ENCODE measurements at places on chromosomes 13 and 19.

DNA sequence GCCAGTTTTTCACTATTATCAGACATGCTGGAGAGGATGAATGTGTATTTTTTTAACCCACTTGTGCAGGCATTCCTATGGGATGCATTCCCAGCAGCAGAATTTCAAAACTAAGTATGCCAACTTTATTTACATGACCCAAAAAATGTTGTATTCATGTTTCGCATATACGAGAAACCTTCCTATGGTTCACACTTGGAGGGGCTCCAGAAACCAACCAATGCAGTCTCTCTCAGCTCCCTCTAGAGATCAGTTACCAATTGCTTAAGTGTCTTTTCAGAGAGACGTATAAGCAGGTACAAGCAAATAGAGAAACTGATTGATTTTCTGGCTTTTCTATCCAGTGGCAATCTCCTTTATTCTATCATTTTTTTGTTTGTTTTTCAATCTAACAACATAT, 5.5 kb upstream of the PTOV1 start:
- DNase-seq, result no peak

DNA sequence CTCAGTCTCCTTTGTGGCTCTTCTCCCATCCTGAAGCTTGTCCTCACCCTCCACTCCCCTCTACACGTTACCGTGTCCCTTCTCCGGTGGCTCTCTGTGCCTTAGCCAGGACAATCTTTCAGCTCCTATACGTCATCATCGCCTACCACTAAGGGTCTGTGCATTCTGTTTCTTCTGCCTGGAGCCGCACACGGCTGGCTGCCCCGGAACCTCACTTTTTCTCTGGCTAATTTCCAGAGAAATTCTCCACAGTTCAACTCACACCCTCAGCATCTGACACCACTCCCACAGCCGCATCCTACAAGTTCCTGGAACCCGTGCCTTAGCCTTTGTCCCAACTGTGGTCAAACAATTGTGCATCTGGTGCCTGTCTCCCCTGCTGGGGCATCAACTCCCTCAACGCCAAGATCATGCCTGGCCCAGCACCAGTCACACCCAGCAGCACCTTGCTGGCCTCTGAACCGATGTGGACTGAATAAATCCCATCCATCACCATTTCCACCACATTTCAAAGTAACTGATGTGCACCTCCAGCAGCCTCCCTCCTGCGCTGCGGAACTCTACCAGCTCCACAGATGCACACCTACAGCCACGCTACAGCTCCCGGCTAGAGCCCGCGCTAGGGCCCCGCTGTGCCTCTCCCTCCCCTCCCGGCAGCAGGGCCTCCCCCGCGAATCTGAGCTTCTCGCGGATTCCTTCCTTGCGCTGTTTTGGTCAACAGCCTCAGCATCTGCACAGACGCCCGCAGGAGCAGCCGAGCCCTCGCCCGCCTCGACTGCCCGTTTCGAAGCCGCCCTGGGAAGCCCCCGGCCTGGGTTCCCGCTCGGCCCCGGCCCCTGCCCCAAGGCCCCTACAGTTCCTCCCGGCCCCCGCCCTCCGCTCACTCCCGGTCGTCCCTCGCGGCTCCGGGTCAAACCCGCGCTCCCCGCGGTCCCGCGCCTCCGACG, 689 bp downstream of the DCUN1D2 start:
- no peak for DNase-seq

DNA sequence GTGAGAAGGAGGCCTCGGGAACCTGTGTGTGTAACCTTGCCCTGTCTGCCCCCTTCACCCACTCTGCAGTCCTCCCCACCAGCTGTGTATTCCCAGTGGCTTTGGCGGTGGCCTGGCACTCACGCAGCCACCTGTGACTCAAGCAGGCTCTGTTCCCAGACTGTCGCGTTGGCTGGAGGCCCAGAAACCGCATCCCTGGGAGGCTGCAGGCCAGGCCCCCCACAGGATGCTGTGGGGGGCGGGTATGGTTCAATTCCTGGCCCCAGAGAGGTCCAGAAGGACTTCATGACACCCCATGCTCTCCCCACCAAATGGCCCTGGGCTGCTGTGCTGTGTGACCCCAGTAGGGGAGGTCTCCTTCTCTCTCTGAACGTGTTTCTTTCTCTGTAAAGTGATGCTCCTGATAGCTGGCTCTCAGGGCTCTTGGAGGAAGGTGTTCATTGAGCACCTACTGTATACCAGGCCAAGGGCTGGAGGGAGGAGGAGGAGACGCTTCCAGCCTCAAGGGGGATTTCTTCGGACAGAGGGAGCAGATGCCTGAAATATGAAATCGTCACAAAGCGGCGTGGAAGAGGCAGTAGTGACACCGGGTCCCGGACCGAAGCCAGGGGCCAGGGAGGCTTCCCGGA, 1.9 kb upstream of the LINGO3 start:
- no peak for DNase-seq

DNA sequence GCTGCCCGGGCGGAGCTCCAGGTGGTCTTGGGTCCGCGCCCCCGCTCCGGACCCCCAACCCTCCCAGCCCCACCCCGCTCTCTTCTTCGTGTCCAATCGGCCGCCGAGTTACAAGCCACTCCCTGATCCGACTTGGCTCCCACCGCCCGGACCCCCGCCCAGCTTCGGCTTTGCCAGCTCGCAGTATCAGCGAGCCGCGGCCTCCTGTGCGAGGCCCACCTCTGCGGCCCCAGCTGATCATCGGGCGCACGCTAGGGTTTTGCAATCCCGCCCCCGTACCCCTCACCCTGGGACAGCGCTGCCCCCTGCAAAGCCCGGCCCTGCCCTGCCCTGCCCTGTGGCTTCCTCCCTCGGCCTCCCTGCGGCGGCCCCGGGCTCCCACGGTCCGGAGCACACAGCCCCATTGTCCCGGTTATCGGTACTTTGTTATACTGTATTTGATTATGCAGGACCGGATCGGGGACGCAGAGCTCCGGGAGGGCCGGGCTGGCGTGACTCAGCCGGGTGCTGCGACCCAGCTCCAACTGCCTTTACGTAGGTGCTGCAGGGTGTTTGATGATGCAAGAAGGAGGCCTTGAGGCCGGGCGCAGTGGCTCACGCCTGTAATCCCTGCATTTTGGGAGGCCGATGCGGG, 598 bp upstream of the LPAR2 start:
- no peak for DNase-seq

DNA sequence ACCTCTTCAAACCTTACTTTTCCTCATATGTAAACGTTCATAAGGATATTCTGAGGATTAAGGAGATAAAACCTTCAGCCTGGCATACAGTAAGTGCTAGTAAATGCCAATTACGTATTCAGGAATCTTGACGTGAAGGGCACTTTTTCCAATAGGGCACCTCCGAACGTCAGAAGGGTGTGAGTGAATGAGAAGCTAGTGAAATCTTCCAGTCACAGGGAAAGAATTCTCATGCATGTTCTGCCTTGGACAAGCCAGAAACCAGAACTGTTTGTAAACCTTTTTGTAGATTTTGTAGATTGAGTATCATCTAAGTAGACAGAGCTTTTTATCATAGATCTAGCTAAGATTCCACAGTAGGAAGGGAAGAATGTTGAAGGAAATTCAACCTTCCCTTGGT, 16.5 kb downstream of the DGKH start:
- no peak for DNase-seq

- DNase-seq, result no peak
Measured at GRCh38 chr13:110347535-110348308, 40.6 kb downstream of the COL4A2 start.

- no peak for DNase-seq
Measured at GRCh38 chr19:12784394-12784870, 6.9 kb upstream of the JUNB start.

- no peak for DNase-seq
Measured at GRCh38 chr13:112746044-112746443, 56.2 kb downstream of the ATP11A start.

- no peak for DNase-seq
Measured at GRCh38 chr13:85314686-85315085, 484.5 kb downstream of the SLITRK6 start.

DNA sequence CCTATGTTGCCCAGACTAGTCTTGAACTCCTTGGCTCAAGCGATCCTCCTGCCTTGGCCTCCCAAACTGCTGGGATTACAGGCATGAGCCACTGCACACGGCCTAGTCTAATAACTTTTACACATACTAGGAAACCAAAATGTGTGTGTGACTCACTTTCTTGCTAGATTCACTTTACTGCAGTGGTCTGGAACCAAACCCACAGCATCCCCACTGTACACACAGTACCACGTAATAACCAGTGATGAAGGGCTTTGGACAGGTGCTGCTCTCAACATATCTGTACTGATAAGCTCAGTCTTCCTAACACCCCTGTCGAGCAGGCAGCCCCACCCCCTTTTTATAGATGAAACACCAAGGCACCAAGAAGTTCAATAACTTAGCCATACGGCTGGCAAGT, 5.1 kb downstream of the DNMT1 start:
- no peak for DNase-seq

GRCh38 chr19:28889941-28890670, 322.8 kb downstream of the UQCRFS1 start:
- no peak for DNase-seq

- DNase-seq, result no peak
Measured at GRCh38 chr13:35016362-35017112, 74.5 kb downstream of the NBEA start.

GRCh38 chr13:57823704-57824103, 192.2 kb downstream of the PCDH17 start:
- DNase-seq, result no peak

- DNase-seq, result peak; percentile 15
Measured at GRCh38 chr13:22114630-22115311, 443.9 kb downstream of the FGF9 start.

DNA sequence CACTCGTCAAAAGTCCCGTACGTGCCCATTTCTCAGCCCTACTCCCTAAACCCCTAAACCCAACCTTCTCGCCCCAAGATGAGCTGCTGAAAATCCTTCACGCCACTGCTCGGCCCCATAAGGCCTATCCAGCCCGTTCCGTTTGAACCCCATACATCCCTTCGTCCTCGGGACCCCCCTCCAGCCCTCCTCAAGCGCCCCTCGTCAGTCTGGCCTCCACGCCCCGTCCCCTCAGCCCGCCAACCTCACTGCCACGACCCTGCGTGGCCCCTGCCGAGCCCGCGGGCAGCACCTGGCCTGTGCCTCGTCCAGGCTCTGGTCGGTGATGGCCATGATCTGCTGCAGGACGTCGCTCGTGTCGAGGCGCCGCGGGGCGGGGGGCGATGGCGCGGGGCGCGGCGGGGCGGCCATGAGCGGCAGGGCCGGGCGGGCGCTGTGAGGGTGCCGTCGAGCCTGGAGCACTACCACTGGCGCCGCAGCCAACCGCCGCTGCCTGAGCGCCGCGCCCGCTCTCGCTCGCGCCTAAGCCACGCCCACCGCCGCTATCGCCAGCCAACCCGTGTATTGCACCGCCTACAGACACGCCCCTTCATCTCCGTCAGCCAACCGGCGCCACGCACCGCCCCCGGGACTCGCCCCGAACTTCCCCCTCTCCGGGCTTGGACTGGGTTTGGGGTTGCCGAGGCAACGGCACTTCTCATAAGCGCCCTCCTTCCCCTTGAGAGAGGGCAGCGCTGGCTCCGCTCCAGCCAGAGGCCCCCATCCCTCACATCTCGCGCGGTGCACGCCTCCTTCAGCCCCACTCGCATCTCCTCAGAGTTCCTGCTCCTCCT, at the start of gene PBX4:
TSS of gene PBX4 (minus strand) at position 469 of the 833 bp plus-strand sequence. CDS start at position 411, 58 bp downstream.
- DNase-seq, result peak; percentile 99

DNA sequence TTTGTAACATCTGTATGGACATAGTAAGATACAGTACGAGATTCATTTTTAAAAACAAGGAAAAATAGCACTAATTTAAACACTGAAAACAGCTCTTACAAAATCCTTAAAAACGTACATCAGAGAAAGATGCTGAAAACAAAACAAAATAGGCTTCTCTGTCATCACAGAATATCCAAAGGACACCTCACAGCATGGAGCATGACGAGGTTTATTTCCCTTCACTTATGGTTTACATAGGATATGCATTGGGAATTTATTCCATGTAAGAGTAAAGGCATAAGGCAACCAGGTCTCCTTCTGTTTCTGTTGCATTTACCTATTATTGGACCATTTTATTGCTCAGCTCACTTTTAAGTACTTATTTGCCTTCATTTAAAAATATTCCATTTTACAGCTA, 3.0 kb downstream of the KCTD12 start:
- no peak for DNase-seq

DNA sequence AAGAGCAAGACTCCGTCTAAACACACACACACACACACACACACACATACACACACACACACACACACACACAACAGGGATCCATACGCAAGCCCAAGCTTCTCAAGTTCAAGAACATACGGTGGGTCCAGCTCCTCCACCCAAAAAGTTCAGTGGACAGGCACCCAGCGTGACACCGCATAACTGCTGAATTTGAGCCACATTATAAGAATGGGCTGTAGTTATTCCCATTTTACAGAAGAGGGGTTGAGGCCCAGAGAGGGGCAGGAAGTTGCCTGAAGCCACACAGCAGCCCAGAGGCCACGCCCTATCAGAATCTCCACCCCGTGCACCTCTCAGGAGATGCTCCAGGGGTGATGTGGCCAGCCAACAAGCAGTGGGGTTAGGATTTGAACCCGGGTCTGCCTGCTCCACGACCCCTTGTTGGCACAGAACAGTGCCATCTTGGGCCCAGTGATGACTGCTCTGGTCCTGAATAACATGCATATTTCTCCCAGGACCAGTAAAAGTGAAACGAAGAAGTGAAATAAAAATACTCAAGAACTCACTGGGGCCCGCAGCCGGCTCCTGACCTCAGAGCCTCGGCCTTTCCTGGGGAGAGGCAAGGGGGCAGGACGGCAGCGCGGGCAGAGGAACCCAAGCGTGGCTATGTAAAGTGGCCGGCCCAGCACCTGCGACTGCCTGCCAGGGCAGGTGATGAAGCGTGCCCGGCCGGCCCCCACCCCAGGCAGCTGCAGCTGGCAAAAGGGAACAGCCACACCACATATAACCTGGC, 61.9 kb downstream of the AP1M1 start:
- DNase-seq, result no peak

GRCh38 chr13:46996316-46997030, 99.6 kb upstream of the HTR2A start:
- DNase-seq, result no peak

DNA sequence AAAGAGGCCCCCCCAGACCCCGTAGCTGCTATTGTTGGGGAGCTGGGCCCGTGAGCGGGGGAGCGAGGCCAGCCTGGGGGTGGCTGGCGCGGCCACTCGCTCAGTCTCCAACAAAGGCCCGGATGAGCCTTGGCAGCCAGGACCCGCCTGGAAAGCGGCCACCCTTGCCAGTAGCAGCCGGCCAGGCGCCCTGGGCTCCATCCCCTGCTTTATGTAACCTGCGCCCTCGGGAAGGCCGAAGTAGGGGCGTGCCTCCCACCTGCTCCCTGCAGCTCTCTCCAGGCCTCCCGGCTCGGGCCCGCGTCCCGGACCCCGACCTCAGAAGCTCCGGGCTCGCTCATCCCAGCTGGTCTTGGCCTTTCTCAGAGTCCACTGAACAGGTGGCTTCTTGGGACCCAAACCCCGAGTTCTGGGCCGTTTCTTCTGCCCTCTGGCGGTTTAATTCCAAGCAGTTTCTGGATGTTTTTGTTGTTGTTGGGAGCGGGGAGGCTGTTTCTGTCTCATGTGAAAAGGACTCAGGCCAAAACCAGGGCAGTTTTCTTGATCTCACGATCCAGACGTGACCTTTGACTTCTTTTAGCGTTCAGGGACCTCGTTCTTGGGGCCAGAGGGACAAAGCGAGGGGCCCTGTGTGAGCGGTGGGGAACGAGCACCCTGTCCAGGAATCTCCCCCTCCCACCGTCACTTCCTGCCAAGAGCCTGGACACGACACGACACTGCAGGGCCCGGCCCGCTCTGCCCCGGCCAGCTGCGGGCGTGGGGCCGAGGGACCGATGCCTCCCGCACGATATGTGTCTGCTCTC, 1.2 kb downstream of the CDC34 start:
- no peak for DNase-seq
